Stimulated activated naive B cell treated with anti-CD40 and anti-IgM and Interleukin-4, amounts not matched to agents 10 μg/mL and 1 μg/mL and 100 μg/mL, for 72 hours (primary cell): ENCODE measurements at places on chromosomes 6 and 20.

- DNase-seq = no peak
These were observed 24.2 kb upstream of the SNX9 start for GRCh38 chr6:157798851-157799250.

- no peak for DNase-seq
These were observed 6.3 kb upstream of the PARD6B start for GRCh38 chr20:50724851-50725723.

GRCh38 chr6:167569041-167569805, 244.3 kb downstream of the TTLL2 start:
- DNase-seq = no peak

GRCh38 chr6:75526502-75527127, 33.0 kb upstream of the FILIP1 start:
- peak; percentile 18 for DNase-seq

- no peak for DNase-seq
These were observed 1.5 kb upstream of the ASF1A start for GRCh38 chr6:118892355-118892991.

DNA sequence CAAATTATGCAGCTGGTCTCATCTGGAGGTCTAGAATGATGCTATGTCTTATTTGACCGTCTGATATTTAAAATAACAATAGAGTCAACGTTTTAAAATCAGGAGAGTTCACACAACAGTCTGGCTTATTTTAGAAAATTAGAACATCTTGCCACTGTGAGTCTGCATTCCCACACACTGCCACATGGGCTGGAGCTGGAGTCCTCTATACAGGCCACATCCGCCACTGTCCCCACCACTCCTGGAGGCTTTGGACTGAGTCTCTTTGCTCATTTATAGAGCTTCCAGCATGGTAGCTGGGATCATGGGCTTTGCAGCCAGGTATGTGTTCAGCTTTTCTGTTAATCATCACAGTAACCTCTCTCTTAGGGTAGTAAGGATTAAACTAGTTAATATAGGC, 68.8 kb upstream of the ZNFX1 start:
- DNase-seq = no peak

DNA sequence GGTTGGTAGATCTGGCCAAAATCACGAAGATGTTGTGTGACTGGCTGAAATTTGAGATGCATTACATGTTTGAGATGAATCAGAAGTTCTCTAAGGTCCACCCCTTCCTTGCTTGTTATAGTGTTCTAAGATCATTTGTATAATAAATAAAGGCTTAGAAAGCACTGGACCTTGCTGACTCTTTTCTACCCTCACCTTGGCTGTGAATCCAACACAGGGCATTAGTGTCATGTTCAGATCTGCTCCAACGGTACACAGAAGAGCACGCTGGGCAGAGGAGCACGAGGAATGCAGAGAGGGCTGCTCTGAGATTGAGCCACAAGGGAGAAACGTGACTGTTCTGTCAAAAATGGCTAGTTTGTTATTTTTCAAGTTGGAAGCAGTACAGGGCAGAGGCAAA, 169.5 kb upstream of the HDAC2 start:
- no peak for DNase-seq

DNA sequence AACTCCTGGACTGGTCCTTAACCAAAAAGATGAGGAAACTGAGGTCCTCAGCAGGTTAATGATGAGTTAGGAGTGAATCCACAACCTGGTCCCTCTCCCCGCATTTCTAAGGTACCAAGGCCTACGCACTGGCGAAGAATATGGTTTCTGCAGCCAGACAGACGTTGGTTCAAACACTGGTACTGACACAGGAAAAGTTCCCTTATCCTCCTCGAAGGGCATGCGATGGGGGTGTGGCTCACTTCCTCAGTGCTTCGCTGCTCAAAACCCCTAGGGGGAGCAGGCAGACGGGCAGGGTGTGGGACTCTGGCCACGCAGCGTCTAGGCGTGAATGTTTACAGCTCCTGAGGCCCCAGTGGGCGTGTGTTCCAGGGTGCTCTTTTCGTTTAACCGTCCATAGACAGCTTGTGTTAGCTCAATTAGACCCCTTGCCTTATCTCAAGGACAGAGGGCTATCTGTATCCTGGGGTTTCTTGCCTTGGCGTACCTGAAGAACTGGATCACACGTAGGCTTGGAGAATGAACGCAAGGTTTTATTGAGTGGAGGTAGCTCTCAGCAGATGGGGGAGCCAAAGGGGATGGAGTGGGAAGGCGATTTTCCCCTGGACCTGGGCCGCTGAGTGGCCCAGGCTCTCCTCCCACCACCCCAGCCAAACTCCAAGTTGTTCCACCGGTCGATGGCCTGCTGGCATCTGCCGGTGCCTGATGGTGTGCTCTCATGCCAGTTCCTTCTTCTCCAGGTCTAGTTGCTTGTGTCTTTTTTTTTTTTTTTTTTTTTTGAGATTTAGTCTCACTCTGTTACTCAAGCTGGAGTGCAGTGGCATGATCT, 31.8 kb upstream of the PTPN1 start:
- DNase-seq = peak; percentile 71

DNA sequence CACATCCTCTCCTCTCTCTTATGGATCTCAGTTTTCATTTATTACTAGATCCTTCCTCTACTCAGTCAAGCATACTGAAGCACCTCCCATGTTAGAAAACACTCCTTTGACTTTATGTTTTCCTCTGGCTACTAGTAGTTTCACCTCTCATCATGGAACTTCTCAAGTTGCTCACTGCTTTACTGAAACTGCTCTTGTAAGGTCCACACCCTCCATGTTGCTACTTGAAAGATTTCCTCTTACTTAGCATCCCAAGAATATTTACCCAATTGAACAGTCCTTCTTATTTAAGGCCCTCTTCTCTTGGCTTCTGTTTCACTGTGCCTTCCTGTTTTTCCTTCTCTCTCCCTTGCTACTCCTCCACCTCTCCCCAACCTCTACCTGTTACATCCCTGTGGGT, 230.3 kb downstream of the TBC1D7 start:
- no peak for DNase-seq

- no peak for DNase-seq
These were observed 200.1 kb downstream of the HIVEP2 start for GRCh38 chr6:142744836-142745235.

- no peak for DNase-seq
These were observed 287.6 kb downstream of the ESR1 start for GRCh38 chr6:152094992-152095592.

GRCh38 chr20:51188941-51189340, 166.0 kb upstream of the KCNG1 start:
- no peak for DNase-seq

DNA sequence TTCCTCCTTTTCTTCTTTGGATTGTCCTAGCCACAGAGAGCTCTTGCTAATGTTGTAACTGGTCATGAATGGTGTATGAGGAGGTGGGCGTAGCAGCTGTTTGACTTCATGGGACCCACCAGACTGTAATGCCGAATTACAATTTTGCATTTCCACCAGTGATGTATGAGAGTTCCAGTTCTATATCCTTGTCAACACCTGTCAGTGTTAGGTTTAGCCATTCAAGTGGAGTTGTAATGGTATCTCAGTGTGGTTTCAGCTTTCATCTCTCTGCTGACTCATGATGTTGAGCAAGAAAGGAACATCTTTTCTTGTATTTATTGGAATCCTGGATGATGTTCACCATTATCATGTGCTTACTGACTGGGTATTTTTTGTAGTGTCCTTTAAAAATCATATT, 5.1 kb downstream of the IGF2R start:
- no peak for DNase-seq

DNA sequence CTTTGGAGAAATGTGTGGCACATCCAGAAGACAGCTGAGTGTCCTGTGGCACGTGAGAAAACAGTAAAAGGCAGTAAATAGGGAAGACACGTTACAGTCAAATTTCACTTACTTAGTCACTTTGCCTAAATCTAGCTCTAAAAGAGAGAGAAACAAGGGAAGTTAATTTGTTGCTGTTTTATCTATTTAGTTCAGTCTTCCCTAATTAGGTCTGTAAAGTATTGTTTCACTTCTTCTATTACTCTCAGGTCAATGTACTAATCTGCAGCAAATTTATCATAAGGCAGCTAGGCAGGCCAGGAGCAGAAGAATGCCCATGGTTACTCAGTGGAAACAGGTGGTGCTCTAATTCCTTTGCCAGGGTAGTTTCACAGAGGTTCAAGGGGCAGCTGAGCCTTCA, 124.3 kb upstream of the CNR1 start:
- no peak for DNase-seq

DNA sequence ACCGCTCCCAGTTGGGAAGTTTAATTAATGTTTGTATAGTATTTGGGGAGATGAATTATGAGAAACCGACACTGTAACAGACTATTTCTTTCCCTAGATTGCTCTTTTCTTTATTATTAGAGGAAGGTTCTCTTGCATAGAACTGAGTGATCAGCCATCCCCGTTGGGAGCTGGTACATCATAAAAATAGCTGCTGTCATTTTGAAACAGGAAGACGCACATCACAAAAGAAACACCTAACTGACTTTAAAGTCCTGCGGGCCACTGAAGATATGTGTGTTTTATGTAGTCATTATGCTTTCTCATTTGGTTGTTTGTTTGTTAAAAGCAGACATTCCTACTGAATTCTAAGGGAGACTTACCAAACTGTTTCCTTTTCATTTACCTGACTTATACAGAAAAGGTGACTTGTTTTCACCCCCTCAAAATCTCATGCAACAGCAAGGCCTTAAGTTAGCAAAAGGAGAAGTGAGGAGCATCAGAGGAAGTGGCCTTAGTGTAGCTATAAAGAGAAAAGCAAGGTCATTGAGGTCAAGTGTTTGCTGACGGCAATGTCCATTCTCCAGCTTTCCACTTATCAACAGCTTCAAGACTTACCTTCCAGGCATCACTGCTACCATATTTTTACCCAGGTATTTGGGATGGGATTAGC, 91.0 kb downstream of the PKHD1 start:
- no peak for DNase-seq

- DNase-seq = no peak
These were observed 43.3 kb upstream of the CTAGE9 start for GRCh38 chr6:131754088-131754487.

GRCh38 chr20:41135187-41135887, 2.0 kb upstream of the PLCG1 start:
- peak; percentile 35 for DNase-seq

- no peak for DNase-seq
These were observed 247.9 kb downstream of the ANKRD60 start for GRCh38 chr20:57980506-57980905.

DNA sequence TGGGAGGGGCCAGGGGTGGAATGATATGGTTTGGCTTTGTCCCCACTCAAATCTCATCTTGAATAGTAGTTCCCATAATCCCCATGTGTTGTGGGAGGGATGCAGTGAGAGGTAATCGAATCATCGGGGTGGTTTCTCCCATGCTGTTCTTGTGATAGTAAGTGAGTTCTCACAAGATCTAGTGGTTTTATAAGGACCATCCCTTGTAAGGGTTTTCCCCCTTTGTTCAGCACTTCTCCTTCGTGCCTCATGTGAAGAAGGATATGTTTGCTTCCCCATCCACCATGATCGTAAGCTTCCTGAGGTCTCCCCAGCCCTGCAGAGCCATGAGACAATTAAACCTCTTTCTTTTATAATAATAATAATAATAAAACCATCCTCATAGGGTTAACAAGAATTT, 88.8 kb upstream of the PRND start:
- DNase-seq = no peak

GRCh38 chr6:117568831-117569410, 33.4 kb downstream of the GOPC start:
- no peak for DNase-seq

GRCh38 chr20:62303340-62304226, 786 bp downstream of the ADRM1 start:
- no peak for DNase-seq

DNA sequence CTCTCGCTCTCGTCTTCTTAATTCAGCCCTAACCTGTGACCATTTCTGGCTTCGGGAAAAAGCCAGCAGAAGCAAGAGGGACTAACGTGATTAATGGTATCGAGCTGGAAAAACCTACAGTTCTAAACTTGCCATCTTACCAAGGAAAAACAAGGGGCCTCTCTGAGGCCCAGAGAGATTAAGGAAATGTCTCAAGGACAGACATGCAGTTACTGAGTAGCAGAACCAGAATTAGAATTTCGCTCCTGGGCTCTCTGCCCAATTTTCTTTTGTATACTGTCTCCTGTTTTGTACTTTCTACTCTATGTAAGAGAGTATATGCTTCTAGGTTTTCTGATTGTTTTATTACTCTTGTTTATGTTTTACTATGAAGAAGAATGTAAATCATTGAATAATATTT, 67.8 kb upstream of the LTV1 start:
- DNase-seq = no peak

- no peak for DNase-seq
These were observed 502 bp downstream of the DXO start for GRCh38 chr6:31971279-31971992.

DNA sequence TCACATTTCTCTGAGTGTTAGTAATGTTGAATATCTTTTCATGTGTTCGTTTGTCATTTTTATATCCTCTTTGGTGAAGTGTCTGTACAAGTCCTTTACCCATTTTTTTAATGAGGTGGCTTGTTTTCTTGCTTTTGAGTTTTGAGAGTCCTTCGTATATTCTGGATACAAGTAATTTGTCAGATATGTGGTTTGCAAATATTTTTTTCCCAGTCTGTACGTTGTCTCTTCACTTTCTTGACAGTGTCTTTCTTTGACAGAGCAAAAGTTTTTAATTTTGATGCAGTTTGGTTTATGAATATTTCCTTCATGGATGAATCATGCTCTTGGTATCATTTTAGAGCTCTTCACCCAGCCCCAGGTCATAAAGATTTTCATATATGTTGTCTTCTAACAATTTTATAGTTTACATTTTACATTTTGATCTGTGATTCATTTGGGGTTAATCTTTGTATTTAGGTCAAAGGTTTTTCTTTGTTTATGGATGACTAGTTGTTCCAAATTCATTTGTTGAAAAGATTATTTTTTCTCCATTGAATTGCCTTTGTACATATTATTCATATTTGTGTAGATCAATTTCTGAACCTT, 152.5 kb downstream of the MRPL14 start:
- DNase-seq = no peak

DNA sequence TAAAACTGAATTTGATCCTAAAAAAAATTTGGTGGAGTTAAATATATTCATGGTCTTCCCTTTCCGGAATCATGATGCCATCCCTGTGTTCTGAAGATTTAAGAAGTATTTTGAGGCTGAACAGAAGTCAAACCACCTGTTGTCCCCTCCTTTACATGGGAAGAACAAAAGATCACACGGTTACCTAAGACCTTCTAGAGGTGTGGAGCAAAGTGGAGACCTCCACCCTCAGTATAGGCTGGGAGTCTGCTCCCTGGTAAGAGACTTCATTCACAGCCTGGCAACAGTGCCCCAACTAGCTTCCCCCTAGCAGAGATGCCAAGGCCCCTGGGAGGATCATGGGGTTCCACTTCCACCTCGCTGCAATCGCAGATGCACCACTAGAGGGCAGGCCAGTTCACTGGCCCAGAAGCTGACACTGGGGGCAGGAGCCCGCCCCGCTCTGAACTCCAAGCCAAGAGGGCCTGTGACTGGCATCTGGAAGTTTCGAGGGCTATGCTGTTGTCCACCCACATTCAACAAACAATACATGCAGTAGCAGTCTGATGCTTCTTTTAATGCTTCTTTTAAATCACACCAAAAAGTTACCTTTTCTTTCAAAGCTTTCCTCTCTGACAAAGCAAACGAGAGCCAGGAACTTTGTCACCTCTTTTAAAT, 19.5 kb upstream of the UBE2J1 start:
- DNase-seq = peak; percentile 77
